Endothelial cell (in vitro differentiated cells): ENCODE measurements at places on chromosomes 3 and 15. TPM values are rescaled to one million over a fixed set of nuclear protein-coding genes. Genes with fewer than 3 reads are reported as not detected.

DNA sequence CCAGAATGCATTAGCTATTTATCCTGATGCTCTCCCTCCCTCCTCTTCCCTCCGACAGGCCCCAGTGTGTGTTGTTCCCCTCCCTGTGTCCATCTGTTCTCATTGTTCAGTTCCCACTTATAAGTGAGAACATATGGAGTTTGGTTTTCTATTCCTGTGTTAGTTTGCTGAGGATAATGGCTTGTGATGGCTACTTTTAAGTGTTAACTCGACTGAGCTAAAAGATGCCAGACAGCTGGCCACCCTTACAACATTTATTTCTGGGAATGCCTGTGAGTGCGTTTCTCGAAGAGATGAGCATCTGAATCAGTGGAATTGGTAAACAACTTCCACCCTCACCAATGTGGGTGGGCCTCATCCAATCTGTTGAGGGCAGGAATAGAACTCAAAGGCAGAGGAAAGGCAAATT, 24.7 kb upstream of the TM2D3 start:
- no peak for DNase-seq

DNA sequence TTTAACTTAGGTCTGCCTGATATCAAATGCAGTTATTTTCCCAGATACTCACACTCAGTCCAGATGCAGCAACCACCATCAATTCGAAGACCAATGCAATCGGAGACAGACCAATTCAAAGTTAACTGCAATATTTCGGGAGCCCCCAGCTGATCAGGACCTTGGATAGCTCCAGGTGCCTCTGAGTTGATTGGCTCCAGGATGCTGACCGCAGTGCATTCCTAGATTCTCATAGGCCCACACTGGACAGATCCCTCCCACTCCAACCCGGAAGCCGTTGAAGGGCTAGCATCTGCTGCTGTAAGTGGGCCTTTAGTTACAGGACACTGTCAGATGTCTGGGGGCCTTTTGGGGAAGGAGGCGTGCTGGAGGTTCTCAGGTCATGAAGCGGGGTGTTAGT, 89.5 kb upstream of the ATP2B2 start:
- DNase-seq, result peak; percentile 89

Gene TUSC7
- not detected for total RNA-seq

GRCh38 chr3:29215948-29216347, 64.9 kb upstream of the RBMS3 start:
- no peak for DNase-seq

DNA sequence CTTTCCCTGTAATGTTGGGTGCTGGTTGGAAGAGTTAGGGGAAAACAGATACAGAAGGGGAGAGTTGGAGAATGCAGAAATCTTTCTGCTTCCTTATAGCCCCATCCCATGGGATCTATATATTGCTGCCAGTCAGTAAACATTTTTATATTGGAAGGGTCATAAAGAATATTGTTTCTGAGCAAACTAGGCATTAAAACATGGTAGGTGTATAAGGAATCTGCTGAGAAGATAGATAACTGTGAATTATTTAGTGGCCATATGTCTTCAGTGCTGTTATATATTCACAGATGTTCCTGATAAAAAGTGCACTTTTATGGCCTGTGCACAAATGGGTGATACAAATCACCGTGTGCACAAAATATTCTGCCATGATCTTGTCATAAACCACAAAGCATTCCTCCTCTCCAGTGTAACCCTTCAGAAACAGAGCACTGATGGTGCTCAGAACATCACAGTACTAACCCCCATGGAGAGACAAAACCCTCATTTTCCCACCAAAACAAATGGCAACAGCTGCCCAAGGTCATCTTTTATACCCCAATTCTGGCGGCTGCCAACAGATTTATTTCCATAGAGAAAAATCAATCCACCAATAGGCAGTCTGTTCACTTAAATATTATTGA, 269.3 kb downstream of the SLC9A9 start:
- DNase-seq, result no peak

- DNase-seq, result no peak
These were observed 730 bp downstream of the SPRED1 start for GRCh38 chr15:38253351-38253781.

DNA sequence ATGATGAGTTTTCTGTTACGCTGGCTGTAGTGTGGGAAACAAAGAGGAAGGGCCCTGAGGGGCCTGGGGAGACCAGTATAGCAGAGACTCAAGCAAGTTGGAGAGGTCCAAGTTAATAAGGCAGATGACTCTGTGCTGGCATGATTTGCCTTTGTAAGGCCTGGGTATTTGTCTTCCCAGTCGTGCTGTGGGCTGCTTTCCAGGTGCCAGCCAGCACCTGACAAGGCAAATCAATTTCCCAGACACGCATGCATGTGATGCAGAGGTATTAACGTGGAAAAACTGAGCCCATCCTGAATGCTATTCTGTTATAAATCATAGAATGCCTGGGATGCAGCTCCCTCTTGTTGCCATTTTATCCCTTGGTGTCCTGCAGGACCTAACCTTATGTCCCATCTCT, 175.6 kb downstream of the MFSD1 start:
- no peak for DNase-seq

Gene SLC6A1
- 7.5 TPM for total RNA-seq

GRCh38 chr3:94336046-94336753, 273.3 kb downstream of the NSUN3 start:
- DNase-seq, result peak; percentile 12

DNA sequence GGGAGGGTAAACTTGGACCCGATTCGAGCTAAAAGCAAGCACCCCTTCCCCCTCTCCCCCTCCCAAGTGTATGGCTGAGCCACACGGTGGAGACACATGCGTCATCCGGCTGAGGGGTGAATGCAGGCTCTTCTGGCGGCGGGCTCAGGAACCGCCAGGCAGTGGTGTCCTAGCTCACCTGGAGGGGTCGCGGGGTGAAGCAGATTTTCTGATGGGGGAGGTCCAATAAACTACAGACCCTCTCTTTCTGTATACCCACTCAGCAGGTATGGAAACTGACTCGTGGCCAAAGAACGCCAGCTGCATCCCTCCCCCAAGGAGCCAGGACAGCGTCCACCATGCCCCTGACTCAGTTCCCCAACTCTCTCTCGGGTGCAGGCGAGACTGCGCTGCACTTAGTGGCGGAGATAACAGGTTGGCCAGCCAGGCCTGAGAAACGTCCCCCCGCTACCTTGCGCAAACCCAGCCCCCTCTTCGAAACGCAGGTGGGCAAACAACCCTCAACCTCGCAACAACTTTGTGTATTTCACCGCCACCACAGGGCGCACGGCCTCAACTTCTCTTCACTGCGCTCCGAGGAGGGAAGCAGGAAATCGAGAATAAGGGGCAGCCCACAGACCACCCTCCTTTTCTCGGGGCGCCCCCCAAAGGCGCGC, 1.3 kb downstream of the MAGI1 start:
- DNase-seq, result peak; percentile 50

Gene OR5K2
- not detected for total RNA-seq

GRCh38 chr3:20028905-20029331, 11.3 kb upstream of the KAT2B start:
- no peak for DNase-seq

Gene RAD51
- 9.6 TPM for total RNA-seq

Gene SEMA6D
- total RNA-seq, result 12.8 TPM

DNA sequence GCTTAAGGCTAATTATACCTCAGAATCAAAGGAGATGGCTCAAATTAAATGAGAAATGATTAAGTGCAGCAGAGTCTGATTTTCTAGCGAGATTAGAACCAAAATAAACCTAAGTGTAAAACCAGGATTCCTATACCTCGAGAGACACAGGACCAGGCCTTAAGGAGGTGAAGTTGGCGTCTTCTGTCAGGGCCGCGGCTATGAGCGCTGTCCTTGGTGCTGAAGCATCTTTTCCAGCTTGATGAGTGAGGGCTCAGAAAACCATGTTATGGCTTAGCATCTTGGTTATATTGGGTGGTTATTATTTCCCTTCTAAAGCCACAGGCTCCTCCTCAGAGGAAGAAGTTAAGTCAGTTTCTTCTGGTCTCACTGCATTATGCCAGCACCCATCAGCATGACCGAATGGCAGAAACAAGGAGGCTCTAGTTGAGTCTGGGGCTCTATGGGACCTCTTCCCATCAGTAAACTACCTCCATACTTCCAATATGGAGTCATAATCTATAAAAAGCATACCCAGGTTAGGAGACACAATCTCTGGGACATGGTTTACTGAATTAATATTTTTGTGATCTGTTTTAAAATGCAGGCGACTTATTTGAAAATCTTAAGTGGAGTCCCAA, 120.1 kb upstream of the NMNAT3 start:
- peak; percentile 62 for DNase-seq

Gene DAZL
- total RNA-seq, result 0.33 TPM
